ENCODE measurements at places on chromosomes 7 and 10.

- no peak for DNase-seq
These were observed 250.8 kb downstream of the ELFN1 start for GRCh38 chr7:1920881-1921280.

- DNase-seq: no peak
These were observed 268.5 kb downstream of the DNAJB9 start for GRCh38 chr7:108838198-108838597.

DNA sequence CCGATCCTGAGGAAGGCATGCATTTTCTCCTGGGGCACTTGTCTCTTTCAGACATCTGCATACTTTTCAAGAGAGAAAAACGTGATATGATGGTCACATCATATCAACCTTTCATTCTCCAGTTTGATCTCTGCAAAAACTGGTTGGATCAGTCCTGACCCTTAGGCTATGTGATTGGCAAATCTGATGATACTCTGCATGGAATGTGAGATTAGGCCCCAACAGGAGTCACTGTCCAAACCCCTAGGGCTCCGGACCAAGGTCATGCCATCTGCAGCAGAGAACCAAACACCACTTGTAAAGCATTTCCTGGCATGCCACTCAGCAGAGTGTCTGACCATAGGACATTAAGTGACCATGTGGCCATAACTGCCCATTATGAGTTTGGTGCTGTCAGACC lies 8.6 kb downstream of the GCK start:
- DNase-seq: no peak

- no peak for DNase-seq
These were observed 10.4 kb downstream of the CPA2 start for GRCh38 chr7:130276796-130277762.

DNA sequence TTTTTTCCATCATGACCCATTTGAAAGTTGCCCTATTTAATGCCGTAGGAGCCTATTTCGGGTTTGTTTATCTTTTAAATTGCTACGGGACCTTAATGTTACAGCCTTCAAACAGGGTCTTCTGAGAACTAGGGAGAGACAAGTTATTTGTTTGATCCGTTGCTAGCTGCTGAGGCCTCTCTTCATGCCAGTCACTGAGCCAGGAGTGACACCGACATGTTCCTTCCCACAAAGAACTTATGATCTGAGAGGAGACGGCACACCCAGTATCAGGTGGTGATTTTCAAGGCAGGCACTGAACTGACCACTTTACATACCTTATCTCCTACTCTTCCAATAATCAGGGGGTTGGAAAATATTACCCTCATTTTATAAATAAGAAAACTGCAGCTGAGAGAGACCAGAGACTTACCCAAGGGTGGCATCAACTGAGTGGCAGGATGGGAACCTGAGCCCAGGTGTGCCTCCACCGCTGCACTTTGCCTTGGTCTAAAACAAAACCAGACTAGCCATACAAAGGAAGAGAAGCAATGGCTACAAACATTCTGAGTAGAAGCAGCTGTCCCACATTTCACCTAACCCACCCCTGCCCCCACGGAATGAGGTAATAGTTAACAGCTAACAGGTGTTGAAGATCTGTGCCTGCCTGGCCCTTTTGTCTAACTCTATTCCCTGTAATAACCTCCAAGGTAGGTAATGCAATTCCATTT lies 40.5 kb downstream of the PPP1R3C start:
- DNase-seq: no peak

GRCh38 chr10:75939541-75939940 lies 508.1 kb downstream of the LRMDA start:
- DNase-seq: no peak

- DNase-seq: no peak
These were observed 323.6 kb upstream of the PODXL start for GRCh38 chr7:131880078-131880477.

- DNase-seq: no peak
These were observed 146.5 kb downstream of the RNF216 start for GRCh38 chr7:5635006-5635405.

GRCh38 chr7:11935905-11936304 lies 103.9 kb upstream of the THSD7A start:
- no peak for DNase-seq

DNA sequence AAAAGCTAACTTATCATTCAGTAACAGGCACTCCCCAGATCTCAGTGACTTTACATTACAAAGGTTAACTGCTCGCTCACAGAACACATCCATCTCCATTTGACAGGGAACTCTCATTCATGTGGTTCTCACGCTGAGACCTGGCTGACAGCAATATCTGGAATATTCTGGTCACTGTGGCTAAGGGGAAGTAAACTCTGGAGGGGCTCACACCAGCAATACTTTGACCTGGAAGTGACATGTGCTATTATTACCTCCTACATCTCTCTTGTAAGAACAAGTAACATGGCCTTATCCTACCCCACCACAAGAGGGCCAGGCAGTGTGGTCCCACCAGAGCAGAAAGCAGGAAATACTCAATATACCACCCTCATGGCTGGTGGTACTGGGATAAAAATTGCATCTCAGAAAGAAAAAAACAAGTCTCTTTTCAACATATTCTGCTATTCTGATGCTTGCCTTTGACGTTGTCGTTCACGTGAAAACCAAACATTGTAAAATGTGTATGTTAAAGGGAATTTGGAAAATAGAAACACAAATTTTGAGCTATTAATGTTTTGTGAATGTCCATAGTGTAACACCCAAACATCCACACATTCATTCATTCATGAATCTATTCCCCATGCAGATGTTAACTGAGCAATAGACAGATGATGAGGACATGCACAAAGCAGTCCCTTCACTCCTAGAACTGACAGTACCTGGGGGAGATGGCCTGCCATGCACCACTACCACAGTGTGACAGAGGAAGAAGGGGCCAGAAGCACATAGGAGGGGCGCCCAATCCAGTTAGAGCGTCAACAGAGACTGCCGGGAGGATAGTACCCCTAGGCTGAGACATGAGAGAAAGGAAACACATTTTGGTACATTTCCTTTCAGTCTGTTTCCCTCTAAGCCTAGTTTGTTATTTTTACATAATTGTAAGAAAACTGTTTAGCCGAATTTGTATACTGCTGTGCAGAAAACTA lies 166.0 kb upstream of the SP4 start:
- DNase-seq: peak; percentile 6

GRCh38 chr7:81478664-81479063 lies 291.2 kb downstream of the HGF start:
- DNase-seq: no peak

DNA sequence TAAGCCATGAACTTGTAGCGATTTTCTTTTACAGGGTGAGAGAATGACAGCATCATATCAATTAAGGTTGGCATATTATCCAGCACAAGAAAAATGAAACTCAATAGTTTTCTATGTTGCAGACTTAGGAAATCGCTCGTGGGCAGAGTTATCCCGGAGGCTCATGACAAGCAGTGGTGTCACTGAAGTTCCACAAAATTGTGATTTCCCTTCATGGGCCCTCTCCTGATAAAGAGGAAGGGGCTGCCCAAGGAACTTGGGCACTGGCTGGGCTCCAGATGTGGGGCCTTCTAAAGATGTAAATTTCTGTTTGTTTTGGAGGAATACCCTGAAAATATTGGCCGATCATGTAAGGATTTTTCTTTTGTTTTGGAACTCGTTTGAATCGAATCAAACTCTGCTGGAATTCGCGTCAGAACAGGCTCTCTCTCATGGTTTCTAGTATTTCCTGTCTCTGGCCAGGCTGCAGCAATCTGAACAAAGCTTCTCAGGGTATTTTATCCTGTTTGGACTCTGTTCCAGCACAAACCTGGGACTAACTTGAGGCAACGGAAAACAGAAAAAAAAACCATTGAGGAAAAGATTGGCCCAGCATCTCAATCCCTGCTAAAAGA lies 340.6 kb upstream of the NRP1 start:
- DNase-seq: no peak

DNA sequence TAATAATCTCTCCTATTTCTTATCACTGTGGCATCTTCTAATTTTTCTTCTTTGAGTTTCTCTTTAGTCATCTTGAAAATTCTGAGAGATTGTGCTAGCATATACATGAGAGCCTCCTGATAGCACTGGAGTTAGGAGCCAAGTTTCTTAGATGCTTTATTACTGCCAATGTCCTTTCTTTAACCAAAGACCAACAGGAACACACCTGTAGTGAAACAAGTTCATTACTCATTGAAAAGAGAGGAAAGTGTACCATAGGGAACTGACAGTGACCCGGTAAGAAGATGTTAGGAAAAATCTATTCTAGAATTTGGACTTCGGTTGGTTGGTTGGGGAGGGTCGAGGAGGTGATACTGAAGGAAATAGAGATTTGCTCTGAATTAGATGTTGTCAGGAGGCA lies 27.1 kb upstream of the CD36 start:
- DNase-seq: no peak

GRCh38 chr7:2007551-2007950 lies 225.2 kb downstream of the MAD1L1 start:
- DNase-seq: no peak

- DNase-seq: no peak
These were observed 176.1 kb downstream of the DIP2C start for GRCh38 chr10:513393-513792.

- DNase-seq: no peak
These were observed 192.3 kb upstream of the STK17A start for GRCh38 chr7:43390576-43390975.

DNA sequence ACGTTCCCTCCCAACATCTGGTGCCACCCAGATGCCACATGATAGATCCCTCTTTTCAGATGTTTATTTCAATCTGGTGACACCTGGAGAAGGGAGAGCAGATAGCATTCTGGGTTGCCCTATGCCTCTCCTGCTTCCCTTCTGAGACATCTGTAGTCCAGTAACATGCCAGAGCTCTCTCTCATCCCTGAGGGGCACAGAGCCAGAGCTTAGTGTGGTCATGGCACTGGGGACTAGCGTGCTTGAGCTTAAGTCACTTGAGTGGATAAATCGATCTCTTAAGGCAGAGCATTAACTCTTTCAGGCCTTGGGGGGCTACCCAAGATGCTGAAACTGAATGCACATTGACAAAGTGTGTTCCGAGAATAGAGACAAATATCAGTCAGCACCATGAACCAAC lies 47.9 kb downstream of the WNT2 start:
- no peak for DNase-seq

GRCh38 chr7:84509522-84509921 lies 314.9 kb upstream of the SEMA3A start:
- no peak for DNase-seq

DNA sequence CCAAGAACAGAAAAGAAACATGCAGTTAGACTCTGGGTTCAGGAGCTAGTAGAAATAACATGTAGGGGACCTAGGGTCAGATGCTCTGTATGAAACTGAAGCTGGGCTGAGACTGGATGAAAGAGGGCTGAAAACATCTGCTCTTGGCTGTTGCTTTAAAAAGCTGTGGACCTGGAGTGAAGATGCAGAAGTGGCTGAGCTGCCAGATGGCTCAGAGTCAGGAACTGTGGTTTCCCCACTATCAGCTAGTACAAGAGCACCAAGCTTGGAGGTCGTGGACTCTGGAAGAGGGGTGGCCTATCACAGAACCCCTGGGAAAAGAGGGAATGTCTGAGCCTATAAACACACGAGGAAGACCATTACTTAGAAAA lies 5.9 kb downstream of the ADK start:
- no peak for DNase-seq

GRCh38 chr7:84591897-84592296 lies 397.3 kb upstream of the SEMA3A start:
- no peak for DNase-seq

DNA sequence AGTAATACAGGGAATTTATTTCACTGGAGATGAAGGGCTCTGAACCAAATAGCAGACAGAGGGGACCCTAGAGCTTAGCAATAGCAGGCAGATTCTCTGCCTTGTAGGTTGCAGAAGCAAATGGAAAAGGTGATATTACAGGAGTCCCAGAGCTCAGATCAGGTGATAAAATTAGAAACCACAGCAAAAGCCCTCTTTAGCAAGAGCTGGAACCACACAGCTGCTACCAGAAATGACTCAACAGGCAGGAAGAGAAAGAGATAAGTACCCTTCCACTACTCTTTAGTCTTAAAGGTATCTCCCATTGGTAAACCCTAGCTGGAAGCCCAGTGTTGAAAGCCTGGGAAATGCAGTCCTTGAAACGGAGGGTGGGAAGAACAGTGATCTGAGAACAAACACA lies 535.6 kb upstream of the GHITM start:
- no peak for DNase-seq

- no peak for DNase-seq
These were observed 404.6 kb upstream of the NRP1 start for GRCh38 chr10:33739031-33739430.

DNA sequence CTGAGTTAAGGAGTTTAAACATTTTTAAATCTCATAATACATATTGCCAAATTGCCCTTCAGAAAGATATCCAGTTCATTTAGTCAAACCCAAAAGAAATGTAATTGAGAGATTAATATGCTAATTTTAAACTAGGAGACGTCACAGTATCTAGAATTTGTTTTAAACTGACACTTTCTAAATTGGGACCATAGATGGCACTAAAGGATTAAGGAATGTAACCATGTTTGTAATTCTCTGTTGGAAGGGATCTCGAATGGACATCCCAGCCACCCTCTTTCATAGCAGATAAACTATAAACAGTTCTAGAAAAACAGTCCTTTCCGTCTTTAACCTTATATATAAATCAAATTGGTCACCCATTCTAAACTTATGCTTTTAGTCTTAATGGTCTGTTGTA lies 30.0 kb upstream of the SAMD9L start:
- no peak for DNase-seq

- no peak for DNase-seq
These were observed 5.7 kb upstream of the GDI2 start for GRCh38 chr10:5818894-5819293.

DNA sequence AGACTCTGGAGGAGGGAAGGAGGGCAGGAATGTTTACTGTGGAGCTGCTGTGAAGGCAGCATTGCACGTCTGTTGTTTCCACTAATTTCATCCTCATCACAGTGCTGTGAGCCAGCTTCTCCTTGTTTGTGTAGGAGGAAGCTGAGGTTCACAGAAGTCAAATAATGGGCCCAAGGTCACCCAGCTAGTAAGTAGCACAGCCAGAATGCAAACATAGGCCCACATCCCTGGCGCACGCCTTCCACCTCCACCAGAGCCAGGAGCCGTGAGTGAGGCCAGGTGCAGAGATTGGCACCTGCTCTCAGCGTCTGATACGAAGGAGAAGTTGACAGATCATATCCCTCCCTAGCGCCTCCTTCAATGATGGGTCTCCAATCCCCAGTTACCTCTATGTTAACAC lies 93.6 kb downstream of the HTR5A start:
- DNase-seq: no peak

GRCh38 chr10:127928021-127928806 lies 21.3 kb downstream of the PTPRE start:
- no peak for DNase-seq

DNA sequence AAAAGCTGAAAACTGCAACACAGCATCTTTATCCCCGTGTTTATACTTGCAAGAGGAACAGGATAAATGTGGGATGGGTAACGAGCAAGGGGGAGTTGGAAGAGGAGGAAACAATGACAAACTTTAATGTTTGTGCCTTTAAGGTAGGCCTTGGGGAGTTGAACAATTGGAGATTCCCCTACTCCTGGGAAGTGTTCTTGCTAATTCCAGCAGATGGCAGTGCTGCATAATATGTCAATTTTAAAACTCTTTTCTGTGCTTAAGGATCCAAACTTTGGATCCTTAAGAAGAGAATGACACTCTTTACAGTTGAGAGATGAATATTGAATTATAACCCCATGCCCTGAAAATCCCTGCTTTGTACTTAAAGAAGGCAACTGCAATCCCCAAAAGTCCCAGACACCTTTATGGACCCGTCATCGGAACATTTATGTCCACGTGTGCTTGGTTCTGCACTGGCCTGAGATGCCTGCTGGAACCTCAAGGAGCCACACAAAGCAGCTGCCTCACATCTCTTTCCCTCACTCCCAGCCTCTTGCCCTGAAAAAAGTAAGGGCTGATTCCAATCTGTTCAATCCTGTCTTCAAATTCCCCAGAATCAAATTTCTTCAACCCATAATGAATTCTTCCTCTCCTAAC lies 12.0 kb downstream of the IFIT5 start:
- no peak for DNase-seq
